ENCODE measurements at places on chromosomes 6 and 20.

DNA sequence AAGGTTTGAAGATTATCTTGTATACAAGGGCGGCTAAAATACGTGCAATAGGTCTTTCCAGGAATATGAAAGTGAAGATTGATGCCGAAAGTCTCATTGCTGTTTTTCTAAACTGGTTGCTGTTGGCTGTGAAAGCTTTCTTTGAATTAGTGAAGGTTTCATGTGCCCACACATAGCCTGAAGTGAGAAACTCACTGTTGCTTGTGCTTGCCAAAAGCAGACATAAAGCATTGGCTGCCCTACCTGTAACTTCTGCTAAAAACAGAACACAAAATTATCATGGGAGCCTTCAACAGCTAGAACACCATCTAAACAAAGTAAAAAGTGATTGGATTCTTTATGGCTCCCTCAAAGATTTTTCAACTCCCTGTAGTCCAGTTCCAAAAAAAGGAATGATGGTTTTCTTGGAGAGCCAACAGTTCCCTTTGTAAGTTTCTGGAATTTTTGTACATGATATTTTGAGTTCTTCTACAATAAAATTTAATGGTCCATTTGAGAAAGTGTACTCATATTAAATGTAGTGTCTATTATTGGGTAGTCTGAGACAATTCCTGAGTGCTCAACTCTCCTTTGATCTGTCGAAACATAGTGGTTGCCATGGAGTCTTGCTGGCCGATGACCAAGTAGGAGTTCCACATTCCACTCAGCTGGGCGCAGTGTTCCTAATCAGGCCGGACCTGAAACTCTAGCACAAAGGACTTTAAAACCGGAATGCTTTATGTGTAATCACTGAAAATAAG lies 68.5 kb downstream of the PLEKHG1 start:
- DNase-seq, result no peak

GRCh38 chr6:149472241-149472640 lies 12.6 kb downstream of the ZC3H12D start:
- DNase-seq, result no peak

- no peak for DNase-seq
These were observed 6.0 kb upstream of the PTGIS start for GRCh38 chr20:49573900-49574416.

DNA sequence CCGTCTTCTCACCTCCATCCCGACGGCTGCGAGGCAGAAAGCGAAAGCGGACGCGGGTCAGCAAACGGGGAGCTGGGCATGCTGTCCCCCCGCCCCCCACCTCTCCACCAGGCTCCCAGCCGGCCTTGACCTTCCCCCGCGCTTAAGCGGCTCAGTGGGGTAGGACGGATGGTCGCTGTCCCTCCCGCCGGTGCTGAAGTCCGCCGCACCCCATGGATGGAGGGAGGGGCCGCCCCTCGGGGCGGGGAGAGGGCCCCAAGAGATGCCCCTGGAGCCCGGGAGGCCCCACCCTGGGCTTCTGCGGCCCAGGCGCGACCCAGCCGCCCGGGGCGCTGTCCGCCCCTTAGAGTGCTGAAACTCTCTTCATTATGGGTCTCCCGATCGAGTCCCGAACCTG lies at the start of gene KCNB1:
KCNB1 (minus strand) TSS at position 48 of the 397 bp plus-strand sequence. CDS start 188 bp downstream, outside the sequence.
- DNase-seq, result no peak

DNA sequence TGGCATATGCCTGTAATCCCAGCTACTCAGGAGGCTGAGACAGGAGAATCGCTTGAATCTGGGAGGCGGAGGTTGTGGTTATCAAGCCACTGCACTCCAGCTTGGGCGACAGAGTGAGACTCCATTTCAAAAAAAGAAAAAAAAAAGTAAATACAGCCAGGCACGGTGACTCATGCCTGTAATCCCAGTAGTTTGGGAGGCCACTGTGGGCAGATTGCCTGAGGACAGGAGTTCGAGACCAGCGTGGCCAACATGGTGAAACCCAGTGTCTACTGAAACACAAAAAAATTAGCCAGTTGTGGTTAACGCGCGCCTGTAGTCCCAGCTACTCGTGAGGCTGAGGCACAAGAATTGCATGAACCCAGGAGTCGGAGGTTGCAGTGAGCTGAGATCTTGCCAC lies 1.5 kb upstream of the NINL start:
- DNase-seq, result no peak

DNA sequence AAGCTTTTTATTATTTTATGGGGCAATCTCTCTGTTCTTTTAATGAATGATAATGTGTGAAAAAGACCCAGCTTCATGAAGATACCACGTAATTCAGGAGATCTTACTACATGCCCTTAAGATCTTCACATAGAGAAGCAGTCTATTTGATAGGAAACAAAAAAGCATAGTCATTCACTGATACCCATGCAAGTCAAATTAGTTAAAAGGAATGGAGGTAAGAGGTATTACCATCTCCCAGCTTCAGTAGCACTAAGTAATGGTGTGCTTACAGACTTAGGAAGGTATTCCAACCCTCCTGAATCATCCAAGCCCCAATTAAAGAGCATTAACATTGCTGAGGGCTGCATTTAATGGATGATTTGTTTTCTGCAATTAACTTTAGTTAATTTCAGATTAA lies 364.7 kb downstream of the SYNE1 start:
- DNase-seq, result no peak

DNA sequence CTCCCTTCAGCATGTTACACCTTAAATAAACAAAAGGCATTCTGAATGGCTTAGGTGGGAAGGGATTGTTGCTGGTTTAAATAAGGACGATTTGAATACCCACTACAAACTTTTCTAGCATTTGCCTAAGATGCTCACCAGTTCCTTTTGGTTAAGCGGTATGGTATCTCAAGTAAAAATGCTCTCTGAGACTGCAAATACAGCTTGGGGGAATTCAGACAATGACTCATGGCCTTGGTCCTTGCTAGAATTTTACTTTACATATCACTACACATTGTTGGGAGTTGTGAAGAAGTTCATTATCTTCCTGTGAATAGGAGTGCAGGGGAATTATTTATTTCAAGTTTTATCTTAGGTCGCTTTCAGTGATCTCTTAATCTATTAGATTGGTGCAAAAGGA lies 670.7 kb downstream of the UTRN start:
- no peak for DNase-seq

- no peak for DNase-seq
These were observed 40.4 kb downstream of the MAN1A1 start for GRCh38 chr6:119308991-119309657.

GRCh38 chr6:116876635-116877611 lies at the start of gene RFX6:
Gene RFX6, plus strand, starts transcription at chr6:116877242. Its CDS starts 34 bp downstream, at chr6:116877276.
- DNase-seq, result no peak

GRCh38 chr6:118748311-118749062 lies 97.1 kb upstream of the CEP85L start:
- peak; percentile 48 for DNase-seq

GRCh38 chr6:116371120-116371917 lies 572 bp downstream of the DSE start:
- DNase-seq, result no peak

GRCh38 chr20:973785-974194 lies 28.3 kb downstream of the RSPO4 start:
- no peak for DNase-seq

DNA sequence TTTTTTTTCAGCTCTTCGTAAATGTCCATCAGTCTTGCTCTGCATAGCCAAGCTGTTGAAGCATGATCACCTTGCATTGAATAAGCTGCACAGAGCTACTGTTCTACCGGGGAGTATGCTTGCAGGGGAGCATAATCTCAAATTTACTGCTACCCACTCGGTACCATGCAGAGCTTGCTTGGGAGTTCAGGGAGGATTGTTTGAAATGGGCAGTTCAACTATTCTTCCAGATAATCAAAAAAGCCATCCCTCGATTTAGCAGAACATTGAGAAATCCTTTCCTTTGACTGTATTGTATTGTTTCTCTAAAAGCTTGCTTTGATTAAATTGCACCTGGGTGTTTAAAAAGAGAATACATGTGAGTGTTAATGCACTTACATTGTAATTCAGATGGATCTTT lies 332.6 kb downstream of the UTRN start:
- DNase-seq, result no peak

GRCh38 chr6:47187893-47188587 lies 121.7 kb downstream of the TNFRSF21 start:
- no peak for DNase-seq

GRCh38 chr6:100850174-100850573 lies 31.0 kb downstream of the ASCC3 start:
- DNase-seq, result no peak

GRCh38 chr6:2848851-2849250 lies 7.2 kb upstream of the SERPINB1 start:
- DNase-seq, result no peak

GRCh38 chr6:20846602-20847028 lies 312.4 kb downstream of the CDKAL1 start:
- DNase-seq, result no peak

GRCh38 chr20:61724376-61724775 lies 341.3 kb downstream of the TAF4 start:
- DNase-seq, result no peak

- no peak for DNase-seq
These were observed 118.6 kb downstream of the EDN1 start for GRCh38 chr6:12408752-12409151.

- no peak for DNase-seq
These were observed 39.1 kb upstream of the GTSF1L start for GRCh38 chr20:43765916-43766315.

DNA sequence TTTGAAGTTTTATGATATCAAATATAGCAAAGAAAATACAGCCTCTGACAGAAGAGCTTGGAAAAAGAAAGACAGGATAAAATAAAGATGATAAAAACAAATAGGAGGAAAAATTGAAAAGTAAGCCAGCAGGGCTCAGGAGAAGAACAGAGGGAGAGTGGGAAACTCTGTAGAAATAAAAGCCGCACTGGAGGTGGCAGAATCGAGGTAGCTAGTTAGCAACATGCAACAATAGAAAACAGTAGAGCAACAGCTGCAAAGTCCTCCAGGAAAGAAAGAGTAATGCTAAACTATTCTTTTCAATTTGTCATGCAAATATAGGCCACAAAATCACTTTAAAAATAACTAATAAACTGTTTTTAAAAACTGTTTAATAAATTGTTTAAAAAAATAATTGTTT lies 28.8 kb downstream of the HBS1L start:
- DNase-seq, result no peak

DNA sequence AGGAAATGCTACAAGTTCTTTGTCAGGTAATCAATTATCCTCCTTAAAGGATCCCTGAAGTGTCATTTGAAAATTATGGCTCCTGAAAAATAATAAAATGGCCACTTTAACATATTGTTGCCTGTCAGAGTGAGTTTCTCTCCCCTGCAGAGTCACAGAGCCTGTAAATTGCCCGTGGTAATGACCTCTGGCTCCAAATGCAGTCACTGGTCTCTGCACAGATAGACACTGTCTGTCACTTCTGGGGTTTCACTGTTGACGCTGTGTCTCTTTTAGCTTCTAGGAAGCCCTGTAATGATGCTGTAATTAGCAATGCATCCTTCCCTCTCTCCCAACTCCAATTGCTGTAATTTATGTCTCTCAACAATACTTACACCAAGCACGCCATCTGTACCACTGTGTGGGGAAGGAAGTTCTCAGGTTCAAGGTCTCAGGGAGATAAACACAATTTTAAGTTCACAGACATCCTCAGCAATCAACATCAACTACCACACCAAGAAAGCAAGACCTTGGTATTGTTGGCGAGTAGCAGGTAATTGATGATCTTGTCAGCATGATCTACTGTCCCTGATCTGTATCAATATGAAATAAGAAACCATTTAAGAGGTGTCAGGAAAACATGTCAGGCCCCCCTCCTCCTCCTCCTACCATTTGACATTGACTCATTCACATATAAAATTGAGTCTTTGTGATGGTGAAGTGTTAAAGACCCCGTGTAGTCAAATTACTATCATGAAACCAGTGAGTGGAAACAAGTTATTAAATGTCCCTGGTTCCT lies 91.2 kb upstream of the SULF2 start:
- peak; percentile 41 for DNase-seq

GRCh38 chr6:118284736-118285360 lies 263.2 kb upstream of the PLN start:
- DNase-seq, result no peak

- no peak for DNase-seq
These were observed 104.1 kb upstream of the SLC35B3 start for GRCh38 chr6:8539453-8539852.

- DNase-seq, result no peak
These were observed 41.9 kb upstream of the LRRC1 start for GRCh38 chr6:53752856-53753255.

DNA sequence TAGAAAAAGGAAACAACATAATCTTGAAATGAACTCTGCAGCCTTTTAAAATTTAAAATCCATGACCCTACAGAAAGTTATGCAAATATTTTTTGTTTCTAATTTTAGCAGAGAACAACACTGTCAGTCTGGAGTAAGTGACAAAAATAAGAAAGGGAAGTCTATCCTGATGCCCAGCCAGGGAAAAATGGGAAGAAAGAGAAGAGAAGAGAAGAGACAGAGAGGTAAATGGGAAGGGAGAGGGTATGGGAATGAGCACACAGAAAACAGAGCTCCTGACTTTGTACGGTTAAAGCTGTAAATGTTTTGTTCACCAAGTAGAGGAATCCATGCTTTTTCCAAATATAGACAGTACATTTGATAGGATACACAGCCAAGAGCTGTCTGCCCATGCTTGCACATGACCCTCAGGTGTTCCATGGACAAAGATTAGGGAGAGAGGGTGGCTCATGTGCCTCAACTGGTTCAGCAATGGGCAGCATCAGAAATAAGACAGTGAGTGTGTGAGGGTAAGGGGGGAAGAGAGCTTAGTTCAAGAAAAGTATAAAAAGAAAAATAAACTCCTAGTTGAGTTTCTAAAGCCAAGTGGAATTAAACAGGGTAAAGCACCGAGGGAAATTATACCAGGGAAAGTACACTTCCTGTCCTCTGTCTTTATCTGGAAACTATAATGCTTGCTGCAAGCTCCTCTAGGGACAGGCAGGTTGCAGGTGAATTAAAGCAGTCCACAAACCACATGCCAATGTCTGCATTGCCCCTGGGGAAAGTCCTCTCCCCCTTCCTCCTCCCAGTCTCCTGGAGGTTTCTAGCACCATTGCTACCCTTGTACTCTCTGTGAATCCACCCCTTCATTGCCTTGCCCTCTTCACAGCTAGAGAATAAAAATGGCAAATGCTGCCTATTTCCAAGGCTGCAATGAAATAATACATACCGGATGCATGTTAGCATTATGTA lies 30.0 kb downstream of the MAP3K5 start:
- DNase-seq, result no peak

DNA sequence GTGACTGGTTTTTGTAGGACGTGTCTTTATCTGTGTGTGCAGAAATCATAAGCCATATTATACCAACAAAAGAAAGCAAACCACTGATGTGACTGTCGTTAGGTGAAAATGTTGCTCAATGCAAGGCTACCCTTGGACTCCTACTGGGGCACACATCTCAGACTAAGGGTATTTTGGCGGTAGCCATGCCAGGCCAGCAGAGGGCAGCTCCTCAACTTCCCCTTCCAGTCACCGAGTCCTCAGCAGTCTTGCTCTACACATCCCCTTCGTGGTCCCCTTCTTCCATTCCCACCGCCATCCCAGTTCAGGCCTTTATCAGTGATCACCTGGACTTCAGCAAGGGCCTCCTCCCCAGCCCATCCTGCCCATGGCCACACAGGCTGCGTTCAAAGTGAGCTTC lies 113.7 kb upstream of the GGTLC1 start:
- DNase-seq, result no peak

GRCh38 chr6:3584606-3585005 lies 127.8 kb upstream of the SLC22A23 start:
- DNase-seq, result no peak

Data from NCI-H187 (cell line).